Activated CD4-positive, CD25-positive, alpha-beta regulatory T cell treated with anti-CD3 and anti-CD28 coated beads, Interleukin-2, amount 50 U/mL, for 16 hours (primary cell): ENCODE measurements at places on chromosomes 6 and 20.

DNA sequence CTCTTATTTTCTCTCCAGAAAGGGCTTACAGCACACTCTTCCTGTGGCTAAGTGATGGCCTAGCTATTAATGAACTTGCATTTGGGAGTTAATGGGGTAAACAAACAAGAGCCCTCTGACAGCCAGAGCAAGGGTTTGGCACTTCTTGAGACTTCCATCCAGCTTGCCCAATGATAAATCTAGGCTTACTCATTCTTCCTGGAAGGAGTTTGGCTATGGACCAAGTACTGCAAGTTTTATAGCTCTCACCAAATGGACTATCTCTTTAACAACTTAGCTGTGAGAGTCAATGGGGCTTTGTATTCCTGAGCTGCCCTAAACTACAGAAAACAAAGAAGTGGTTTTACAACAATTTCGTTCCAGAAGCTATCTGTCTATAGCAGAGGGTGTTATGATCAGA is 16.7 kb upstream of the PI3 start:
- no peak for DNase-seq

- DNase-seq = no peak
These were observed 35.1 kb downstream of the RBM38 start for GRCh38 chr20:57426271-57426689.

DNA sequence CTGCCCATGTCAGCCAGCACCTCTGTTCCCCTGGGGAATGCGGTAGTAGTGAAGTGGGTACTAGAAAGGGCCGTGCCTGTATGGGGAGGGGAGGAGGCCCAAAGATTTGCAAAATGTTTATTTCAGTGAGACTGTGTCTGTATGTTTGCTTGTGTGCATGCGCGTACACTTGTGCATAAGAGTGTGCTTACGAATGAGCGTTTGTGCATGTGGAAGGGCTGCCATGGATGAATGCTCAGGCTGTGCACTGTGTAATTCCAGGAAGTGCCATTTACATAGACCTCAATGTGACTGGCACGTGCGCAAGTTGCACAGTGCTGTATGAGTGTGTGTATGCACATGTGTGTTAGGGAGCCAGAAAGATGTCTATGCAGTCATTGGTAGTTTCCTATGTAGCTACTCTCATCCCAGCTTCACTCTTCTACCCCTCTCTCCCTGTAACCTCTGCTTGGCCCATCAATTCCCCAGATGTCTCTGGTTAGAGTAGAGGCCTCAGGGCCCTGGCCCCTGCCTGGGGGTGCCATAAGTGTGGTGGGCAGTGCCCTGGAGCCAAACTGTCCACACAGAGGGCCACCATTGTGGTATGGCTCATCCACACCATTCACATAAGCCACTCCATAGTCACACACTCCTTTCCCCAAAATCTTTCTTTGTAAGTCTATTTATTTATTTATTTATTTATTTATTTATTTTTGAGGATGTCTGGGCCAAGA is 26.8 kb upstream of the SLC22A7 start:
- no peak for DNase-seq

DNA sequence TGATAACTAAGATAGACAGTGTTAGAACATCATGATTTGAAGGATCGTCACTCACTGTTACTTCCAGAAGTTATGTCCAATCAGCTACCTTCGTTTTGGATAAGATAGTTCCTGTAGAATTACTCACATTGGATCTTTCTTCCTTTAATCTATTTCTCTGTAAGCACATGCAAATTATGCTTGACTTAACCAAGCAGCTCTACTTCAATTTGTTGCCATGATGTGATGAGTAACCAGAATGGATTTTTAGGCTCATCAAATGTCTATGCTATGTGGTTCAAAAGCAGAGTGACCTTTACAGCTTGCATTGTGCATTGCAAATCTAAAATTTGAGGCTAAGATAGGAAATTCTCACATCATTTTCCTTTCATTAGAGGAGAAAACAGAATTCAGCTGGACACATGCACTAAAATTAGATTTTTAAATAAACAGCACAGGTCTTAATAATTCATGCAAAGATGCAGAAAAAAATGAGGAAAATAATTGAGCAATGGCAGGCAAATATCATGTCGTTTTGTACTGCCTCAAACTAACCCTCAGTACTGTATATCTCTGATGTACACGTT is 76.7 kb upstream of the ZFP64 start:
- DNase-seq = no peak

DNA sequence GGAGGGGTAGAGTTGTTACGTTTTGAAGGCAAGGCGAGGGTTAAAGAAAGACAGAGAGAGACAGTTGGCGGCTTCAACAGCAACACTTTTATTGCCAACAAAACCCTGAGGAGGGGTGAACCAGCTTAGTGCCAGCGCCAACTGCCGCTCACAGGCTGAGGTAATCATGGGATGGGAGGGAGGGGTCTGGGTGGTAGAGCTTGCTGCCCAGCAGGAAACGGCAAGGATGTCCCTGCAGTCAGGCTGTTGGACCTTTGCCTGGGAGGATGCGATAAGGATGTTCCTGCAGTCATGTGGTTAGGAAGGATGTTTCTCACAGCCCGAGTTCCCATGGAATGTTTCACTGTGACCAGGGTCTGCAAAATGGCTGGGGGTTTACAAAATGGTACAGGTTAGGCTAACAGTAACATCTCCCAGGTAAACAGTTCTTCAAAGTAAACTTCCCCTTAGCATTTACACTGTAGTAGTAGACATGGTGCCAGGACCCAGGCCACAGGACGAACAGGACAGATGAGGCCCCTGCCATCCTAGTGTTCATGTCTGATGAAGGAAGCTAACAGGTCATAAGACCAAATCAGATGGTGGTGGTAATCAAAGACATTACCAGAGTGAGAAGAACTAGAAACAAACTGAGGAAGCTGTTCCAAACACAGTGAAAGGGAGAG is 647.3 kb upstream of the DEFB115 start:
- DNase-seq = no peak

DNA sequence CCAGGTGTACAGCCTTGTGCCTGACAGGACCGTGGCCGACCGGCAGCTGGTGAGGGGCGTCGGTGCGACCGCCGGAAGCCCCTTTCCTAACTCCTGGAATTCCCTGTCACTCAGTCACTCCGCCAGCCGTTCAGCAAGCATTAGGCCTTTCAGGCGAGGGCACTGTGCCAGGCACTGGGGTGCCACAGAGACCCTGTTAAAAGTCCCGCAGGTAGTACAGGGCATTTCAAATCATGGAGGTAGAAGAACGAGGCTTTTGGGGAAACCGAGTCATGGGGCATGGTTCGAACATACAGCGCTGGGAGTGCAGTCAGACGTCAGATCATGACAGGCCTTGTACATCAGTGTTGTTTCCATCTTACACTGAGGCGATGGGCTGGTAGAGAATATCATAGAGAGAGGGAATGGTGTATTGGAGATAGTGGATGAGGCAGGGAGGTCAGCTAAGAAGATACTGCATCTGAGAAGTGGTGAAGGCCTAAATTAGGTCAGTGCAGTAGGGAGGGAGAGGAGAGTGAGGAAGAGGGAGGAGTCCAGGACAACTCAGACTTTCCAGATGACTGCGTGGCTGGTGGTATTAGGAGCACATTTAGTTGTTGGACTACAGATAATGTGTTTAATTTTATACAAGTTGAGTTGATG is 892 bp upstream of the DXO start:
- no peak for DNase-seq
